ENCODE measurements at places on chromosomes 16 and 17.

DNA sequence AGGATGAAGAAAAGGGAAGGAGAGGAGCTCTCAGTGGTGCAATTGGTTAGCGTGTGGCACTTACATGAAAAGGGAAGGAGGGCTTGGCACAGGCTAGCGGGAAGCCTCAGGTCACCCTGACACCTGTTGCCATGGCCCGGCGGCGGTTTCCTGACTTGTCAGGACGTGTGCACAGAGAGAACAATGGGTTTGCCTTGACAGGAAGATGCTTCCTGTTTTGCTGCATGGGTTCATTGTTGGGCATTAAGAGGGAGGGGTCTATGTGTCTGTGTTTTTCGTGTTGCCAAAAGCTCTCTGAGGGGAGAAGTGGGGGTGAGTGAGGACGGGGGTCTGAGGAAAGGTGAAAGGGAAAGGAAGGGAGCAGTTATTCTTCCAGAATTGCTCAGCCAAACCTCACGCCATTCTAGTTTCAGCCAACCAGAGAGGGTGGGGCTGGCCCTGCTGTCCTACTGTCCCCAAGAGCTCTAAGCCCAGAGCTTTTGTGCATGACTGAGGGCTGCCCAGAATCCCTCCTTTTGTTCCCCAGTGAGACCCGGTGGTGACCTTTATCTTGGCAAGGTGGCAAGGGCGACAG is 17.1 kb upstream of the CCR7 start:
- DNase-seq = no peak

DNA sequence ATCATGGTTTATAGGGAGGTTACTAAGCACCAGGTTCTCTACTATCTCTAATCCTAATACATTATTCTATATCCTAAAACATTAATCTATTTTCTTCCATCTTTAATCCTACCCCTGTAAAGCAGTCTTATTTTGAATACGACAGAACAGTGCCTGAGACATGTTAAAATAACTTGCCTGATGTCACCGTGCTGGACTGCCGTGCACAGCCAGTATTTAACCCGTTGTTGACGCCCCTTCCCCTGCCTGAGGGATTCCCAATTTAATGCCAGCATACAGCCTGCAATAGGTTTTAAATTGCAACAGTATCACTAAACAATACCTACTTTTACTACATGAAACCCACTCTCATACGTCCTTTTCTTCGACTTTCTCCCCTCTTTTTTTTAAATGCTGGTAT is 133.3 kb downstream of the PARN start:
- DNase-seq = no peak

DNA sequence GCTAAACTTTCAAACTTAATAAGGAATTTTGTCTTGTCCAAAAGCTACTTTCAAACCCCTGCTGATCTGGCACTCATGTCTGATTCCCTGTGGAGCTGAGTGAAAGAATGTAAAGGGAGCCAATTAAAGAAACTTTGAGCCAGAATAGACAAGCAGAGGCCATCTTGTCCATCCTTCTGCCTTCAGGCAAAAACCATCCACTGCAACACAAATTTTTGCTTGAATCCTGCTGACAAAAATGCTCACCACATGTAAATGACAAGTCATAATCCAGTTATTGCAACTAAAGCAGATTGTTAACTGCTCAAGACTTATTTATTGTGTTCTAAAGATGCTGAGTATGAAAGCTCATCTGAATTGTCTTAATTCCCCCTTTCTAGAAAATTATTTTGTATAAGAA is 124.0 kb upstream of the HLF start:
- no peak for DNase-seq

DNA sequence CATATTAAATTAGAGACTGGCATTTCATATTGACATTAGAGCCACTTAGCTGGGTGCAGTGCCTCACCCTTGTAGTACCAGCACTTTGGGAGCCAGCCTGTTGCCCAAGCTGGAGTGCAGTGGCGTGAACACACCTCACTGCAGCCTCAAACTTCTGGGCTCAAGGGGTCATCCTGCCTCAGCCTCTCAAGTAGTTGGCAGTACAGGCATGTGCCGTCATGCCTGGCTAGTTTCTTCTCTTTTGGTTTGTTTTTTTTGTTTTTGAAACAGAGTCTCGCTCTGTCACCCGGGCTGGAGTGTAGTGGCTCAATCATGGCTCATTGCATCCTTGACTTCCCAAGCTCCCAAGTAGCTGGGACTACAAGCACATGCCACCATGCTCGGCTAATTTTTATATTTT is 8.7 kb downstream of the PPM1E start:
- DNase-seq = no peak

GRCh38 chr17:4994081-4994595 is 3.2 kb downstream of the INCA1 start:
- no peak for DNase-seq

DNA sequence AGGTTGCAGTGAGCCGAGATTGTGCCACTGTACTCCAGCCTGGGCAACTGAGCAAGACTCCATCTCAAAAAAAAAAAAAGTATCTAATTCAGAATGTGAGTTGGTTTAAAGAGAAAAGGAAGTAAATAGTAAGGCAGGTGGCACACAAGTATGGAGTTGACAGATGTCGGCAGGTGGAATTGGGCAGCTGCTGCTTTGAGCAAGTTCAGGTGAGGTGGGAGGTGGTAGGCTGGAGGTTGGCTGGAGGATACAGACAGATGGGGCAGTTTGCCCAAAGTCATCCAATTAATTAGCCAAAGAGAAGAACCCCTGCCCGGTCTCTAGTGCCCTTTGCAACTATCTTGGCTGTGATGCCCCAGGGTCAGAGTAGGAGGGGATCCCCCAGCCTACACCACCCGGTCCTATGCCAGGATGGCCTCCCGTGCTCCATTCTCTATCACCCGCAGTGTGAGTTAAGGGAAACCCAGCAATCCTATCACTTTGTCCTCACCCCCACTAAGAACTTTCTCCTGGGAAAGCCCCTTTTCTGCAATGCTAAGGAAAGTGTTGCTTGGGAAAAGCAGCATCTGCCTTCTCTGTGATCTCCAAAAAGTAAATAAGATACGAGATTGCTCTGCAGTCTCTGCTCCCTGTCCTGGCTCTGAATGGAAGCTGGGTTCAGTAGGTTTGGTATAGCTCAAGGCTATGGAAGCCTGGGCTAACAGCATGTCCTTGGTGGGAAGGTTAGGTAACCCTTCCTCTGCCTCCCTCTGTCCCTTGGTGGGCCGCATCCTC is 32.2 kb downstream of the SLC12A3 start:
- no peak for DNase-seq

DNA sequence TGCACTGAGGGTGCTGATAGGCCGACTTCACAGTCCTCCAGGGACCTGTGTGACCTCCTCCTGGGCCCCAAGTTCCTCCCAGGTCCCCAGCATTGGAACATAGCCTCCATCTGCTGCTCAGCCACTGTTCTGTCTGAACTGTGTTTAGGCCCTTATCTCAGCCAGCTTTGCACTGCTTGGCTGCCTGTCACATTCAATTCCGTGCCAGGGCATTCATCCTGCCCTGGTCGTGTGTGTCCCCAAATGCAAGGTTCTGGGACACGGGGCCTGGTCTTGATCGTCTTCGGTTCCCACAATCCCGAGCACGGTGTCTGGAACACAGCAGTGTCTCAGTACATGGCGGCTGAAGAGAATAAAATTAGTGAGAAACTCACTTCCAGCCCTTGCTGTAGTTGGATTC is 69.9 kb upstream of the NFAT5 start:
- DNase-seq = no peak

DNA sequence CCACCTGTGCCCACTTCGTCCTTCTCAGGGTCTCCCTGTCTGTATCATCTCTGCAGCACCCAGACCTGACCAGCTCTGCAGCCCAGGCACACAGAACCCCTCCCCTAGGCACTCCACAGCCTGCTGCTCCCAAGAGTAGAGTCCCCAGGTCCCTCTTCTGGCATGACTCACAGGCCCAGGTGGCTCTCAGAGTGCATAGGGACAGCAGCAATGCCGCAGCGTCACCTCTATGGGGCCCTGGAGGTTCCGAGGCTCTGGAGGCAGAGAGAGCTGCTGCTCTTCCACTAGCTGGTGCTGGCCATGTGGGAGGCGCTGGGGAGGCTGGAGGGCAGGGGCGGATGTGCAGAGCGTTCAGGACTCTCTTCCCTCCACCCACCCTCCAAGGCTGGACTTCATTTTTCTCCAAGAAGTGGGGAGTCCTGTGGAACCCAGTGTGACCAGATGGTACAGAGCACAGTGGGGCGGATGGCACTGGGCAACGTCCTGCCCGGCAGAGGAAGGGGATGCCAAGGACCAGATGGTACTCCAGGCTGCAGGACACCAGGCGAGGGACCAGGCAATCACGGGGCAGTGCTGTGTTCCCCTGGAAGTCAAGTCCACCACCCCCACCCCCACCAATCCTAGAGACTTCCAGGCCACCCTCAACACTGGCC is 151.7 kb downstream of the RBFOX3 start:
- no peak for DNase-seq

DNA sequence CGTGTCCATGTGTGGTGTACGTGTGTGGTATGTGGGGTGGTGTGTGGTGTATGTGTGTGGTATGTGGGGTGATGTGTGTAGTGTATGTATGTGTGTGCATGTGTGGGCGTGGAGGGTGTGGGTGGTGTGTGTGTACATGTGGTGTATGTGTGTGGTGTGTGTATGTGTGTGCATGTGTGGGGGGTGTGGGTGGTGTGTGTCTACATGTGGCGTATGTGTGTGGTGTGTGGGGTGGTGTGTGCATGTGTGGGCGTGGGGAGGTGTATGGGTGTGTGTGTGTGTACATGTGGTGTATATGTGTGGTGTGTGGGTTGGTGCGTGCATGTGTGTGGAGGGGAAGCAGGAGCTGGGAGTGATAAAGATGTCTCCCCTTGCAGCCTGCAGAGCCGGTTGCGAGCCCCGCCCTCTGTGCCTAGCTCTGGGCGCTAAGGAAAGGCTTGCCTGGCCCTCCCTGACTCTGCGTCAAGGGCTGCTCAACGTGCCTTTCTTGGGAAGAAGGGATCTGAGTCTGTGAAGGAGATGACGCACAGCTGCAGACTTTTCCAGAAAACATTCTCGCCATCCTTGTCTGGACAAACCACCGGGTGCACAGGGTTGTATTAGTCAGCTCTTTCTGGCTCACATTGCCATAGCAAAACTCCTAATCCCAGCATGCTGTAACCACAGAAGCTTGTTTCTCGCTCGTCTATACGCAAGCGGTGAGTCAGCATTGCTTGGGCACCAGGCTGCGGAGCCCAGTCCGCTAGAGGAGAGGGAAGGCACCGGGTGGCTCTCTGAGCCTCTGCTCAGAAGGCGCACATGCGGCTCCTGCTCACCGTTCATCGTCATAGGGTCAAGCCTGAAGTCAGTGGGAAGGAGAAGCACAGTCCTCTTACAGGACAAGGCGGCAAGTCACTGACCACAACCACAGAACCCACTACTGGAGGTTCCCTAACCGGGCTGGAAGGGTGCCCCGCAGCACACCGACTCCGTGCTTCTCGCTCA is 2.0 kb upstream of the CD300H start:
- peak; percentile 76 for DNase-seq

DNA sequence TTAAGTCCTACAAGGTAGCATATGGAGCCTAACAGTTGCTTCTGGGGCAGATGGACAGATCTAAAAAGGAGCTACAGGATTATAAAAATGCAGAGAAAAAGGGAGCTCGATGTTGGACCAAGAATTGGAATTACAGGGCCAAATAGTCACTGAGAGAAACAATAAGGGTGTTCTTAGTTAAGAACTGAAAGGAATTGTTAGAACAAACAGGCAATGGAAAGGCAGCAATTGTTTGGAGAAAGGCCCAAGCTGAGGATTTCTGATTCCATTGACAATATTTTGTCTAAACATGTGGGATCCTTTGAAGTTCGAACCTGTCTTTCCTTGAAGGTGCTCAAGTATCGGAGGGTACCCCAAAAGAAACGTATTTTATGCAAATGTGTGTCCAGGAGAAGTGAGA is 513.6 kb upstream of the CDH8 start:
- no peak for DNase-seq

DNA sequence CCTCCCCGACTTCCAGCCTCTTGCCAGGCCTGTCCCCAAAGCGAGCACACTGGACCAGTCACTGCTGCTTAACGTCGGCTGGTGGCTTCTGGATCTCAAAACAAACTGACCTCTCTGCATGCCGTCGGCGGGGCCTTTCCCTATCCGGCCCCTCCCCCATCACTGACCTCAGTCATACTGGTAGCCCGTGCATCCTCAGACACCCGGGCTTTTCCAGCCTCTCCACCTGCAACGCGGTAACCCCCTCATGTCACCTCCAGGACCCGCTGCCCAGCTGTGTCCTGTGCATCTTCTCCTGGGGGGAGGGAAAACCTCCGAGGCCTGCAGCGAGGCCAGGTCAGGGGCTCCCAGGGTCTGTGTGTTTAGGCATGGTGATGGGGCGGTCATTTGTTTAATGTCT is 138.6 kb upstream of the CHMP6 start:
- DNase-seq = no peak

GRCh38 chr17:1759529-1759928 is 2.3 kb upstream of the SERPINF1 start:
- no peak for DNase-seq

GRCh38 chr16:75075688-75076268 is 40.8 kb downstream of the LDHD start:
- no peak for DNase-seq

GRCh38 chr17:46810837-46811236 is 7.7 kb downstream of the WNT3 start:
- no peak for DNase-seq

DNA sequence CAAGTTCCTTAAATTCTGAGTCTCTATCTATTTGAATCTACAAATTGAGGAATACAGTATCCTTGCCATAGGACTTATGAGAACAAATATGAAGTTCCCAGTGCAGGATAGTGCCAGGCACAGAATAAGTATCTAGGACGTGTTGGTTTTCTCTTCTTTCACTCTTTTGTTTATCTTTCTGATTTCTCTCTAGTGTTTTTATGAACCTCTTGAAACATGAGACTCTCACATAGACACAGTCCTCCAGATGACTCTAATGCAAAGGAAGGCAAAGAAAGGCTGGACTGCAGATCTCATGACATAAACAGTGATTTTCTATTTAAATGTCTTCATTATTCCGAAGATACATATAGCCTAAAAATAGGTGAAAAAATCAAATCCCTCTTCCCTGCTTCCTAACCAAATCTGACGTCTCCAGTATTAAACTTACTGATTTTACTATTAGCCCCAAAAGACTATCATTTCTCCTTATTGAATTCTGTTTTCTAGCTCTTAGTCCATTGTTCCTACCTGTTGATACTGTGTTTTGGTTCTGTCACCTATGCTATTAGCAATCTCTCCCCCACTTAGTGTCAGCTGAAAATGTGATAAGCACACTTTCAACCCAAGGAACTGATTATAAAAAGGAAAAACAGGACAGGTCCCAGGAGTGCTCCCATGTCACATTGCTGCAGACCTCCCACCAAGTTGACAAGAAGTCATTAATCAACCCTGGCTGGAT is 24.9 kb upstream of the ADAMTS18 start:
- DNase-seq = no peak
